ENCODE measurements at places on chromosomes 5 and 9.

GRCh38 chr5:123746683-123747360 lies 234.8 kb downstream of the CSNK1G3 start:
- DNase-seq, result no peak

DNA sequence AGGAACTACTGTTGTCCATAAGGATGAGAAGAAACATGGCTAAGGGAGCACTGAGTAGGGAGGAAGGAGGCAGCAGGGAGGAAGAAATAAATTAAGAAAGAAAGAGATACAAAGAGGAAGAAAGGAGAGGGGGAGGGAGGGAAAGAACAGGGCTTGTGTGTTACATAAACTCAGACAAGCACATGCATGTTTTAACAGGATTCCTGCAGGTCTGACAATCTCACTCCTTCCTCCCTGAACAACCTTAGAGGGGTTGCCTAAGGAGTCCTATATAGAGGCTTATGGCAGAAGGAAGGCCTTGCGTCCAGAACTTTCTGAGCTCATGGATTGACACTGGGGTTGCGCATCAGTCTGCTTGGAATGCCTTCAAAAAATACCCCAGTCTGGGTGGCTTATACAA lies 4.2 kb upstream of the KCNIP1 start:
- no peak for DNase-seq

DNA sequence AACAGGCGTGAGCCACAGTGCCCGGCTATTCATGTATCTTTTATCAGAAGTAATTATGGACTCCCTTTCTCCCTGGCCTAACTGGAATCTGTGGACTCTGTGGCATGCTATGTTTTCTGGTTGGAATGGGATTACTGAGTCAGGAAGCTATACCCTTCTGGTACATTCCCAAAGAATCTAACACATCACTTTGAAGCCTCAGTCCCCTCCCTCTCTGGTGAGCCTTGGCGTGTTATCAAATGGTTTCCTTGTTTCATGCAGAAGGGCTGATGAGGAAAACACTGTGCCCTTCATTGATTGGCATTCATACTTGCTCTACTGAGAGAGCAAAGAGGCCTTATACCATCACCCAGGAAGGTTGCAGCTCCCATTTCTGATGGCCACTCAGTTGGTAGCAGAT lies 22.9 kb downstream of the C5orf15 start:
- no peak for DNase-seq

GRCh38 chr9:126483468-126484073 lies 130.2 kb upstream of the LMX1B start:
- no peak for DNase-seq

GRCh38 chr5:174310706-174311105 lies 265.2 kb downstream of the NSG2 start:
- no peak for DNase-seq

DNA sequence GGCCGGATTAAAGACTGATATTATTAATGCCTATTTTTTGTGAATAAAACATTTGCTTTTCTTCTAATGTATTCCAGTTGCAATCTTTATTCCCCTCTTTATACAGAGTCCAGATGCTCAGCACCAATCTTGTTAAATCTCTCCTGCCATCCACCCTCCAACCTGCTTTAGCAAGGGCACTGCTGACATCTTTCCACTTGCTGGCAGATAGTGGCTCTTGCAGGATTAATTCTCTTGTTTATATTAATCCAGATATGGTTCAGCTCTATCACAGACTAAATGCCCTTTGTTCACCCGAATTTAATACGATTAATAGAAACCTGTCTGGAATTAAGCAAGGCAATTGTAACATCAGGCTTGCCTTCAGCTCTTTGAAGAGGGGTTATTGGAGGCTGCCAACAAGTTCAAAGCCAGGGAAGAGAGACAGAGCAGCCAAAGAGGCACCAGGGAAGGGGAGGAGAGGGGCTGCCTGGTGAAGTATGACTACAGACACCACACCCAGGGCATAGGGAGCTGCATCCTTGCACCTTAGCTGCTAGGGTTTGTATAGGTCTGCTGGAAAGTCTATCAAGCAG lies 236.2 kb downstream of the SAXO1 start:
- DNase-seq, result no peak

GRCh38 chr9:27361492-27361891 lies 64.5 kb upstream of the EQTN start:
- no peak for DNase-seq

DNA sequence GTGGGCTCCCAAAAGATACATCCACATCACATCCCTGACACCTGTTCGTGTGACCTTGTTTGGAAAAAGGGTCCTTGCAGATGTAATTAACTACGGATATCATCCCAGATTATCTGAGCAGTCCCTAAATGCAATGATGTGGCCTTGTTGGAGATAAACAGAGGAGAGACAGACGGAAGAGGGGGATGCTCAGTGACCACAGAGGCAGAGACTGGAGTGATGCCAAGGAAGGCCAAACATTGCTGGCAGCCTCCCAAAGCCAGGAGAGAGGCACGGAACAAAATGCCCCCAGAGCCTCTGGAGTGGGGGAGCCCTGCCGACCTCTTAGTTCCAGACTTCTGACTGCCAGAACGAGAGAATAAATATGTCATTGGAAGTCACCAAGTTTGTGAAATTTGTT lies 15.0 kb upstream of the VAV2 start:
- DNase-seq, result no peak

- DNase-seq, result peak; percentile 63
Observed at GRCh38 chr9:72315089-72315509, 49.9 kb downstream of the ZFAND5 start.

- no peak for DNase-seq
Observed at GRCh38 chr5:20040901-20041300, 52.9 kb upstream of the CDH18 start.

- peak; percentile 16 for DNase-seq
Observed at GRCh38 chr5:160792281-160792680, 59.7 kb downstream of the ATP10B start.

DNA sequence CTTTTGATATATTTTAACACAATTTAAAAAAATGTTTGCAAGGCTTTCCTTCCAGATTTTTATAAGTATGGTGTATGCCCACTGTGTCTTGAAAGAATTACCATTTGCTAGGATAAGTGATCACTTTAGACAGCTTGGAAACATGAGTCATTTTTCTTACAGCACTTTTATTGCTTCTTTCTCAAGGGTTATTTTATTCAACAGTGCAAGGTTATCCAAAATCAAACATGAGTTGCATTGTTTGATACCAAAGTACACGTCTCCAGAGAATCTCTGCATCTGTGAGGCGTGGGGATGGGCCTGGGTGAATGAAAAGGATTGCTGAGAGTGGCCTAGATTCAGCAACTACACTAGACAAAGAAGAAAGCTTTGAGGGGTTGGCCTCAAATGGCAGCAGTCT lies 329.6 kb downstream of the ADAMTS6 start:
- DNase-seq, result no peak

GRCh38 chr5:38853753-38854470 lies 8.1 kb downstream of the OSMR start:
- DNase-seq, result no peak

DNA sequence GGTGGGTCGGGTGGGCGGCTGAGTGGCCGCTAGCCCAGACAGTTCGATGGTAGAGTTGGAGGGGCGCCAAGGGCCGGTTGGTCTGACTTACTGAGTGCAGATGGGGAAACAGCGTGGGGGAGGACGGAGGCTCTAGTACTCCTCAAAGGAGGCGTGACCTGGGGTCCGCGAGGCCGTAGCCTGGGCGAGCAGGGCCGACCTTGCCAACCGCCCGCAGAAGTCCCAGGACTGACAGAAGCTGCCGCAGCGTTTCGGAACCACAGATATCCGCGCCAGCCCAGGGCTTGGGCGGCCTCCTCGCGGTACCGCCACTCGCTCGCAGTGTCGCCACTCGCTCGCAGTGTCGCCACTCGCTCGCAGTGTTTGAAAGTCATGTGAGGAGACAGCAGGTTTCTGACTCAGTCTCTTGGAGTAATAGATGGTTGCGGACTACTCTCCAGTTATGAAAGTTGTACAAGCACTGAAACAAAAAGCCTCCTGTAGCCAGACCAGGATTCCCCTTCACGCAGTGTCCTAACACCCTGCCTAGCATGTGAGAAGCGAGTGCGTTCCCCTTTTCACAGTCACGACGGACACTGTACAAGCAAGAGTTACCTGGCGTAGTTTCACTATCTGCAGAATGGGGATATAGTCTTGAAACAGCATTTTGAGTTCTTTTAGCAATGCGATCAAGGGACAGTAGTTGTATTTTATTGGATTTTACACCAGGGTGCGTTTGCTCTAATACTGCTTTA lies 674 bp downstream of the TMEM38B start:
- peak; percentile 62 for DNase-seq

DNA sequence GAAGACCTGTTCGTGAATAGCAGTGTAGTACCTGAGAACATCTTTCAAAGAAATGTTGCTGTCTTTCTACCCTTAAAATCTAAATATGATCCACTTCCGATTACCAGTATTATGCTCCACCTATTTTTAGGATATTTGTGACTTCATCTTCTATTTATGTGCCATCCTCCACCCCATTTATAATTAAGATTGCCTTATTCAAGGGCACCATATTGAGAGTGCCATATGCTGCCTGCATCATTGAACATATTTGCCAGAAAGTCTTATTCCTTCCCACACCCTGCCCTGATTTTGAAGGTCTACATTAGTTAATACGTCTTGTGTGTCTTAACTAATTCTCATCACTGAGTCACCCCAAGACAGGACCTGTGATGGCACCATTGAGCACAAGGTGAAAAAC lies 1076.7 kb downstream of the CDH12 start:
- peak; percentile 84 for DNase-seq

GRCh38 chr5:149152317-149152746 lies 11.0 kb downstream of the ABLIM3 start:
- DNase-seq, result no peak

DNA sequence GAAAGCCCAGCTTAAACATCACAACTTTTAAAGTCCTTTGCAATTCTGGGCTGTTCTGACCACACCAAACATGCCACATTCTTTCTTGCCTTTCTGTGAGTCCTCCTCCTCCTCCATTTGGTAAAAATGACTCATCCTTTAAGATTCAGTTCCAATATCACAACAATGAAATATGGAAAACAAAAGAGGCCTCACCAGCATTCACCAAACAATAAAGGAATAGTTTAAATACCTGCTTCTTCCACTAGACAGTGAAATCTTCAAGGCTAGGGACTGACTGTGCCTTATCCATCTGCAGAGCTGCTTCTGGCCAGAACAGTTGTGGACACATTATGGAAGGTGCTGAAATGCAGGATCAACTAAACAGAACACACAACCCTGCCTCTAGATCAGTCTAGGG lies 36.0 kb downstream of the NR6A1 start:
- no peak for DNase-seq

GRCh38 chr5:156532921-156533320 lies 206.0 kb downstream of the SGCD start:
- DNase-seq, result no peak

DNA sequence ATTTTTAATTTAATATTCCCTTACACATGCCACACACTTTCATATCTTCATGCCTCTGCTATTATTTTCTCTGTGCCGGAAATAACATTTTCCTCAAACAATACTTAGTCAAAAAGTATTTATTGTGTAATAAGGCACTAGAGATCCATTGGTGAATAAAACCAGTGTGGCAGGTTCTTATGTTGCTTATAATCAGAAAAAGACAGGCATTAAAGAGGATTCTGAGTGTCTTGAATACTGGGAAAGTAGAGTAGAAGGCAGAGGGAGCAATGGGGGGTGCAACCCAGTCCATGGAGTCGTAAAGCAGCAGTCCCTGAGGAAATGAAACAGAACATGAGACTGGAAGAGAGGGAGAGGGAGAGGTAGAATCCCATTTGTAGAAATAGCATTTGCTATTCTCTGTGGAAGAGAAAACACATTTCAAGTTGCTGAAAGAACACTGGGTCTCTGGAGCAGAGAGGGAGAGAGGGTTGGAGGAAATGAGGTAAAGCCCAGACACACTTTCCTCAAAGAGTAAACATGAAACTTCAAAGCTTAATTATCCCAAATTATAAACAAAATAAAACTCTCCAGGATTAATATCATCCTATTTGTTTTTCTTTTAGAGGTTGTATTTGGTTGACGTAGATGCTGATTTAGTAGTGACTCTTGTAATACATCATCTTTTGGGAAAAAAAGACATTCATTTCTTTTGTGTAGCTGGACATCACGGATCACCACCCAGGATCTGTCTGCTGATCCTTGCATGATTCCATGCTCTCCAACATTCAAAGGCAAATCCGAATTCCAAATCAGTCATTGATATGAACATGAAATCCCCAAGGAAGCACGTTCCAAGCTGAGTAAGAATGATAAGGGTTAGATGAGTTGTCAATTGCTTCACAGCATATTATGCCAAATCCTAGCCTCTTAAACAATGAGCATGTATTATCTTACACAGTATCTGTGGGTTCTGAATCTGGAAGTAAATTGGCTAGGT lies 37.4 kb upstream of the GRAMD2B start:
- DNase-seq, result no peak

DNA sequence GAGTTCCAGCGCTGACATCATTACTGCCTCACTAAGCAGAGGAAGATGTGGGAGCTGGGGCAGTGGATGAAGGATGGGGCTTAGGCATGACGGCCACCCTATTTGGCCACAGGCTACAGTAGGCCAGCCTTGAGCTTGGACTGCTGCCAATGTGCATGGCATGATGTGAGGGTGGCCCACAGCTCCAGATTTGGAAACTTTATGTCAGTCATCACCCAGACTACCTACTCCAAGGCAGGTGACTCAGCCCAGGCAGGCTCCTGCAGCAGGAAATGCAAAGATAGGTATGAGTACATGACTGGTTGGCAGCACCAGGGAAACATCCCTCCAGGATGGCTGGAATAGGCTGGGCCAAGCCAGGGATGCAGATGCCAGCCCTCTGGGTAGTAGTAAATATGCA lies 303.6 kb downstream of the SPOCK1 start:
- no peak for DNase-seq

All from cerebellar cortex (tissue), 1 donor.